ENCODE measurements at places on chromosomes 12 and 14.

DNA sequence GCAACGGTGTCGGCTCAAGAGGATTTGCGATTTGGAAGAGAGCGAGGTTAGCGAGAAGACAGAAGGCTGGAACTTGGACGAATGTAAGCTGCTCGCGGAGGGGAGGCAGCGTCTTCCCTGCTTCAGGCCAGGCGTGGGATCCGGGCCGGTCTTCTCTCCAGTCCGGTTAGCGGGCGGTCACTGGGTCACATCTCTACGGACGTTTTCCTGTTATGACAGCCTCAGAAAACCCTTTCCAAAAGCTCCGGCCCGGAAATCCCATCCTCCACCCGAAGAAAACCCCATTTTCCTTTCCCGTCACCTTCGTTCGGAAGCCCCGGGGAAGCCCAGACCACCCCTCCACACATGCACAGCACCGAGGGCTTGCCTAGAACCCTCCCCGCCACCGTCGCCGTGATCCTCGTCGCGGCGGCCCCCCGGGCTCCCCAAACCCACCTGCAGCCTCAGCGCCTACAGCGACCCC is 268 bp downstream of the NDUFB1 start:
- peak overlapping the region; percentile 100 for H3K27ac ChIP-seq
- peak; percentile 30 for DNase-seq
- peaks cover 11% of the 10 kb centered on the region for H3K36me3 ChIP-seq
- peak overlapping the region; percentile 100 for H3K4me3 ChIP-seq
- H3K27me3 ChIP-seq = no peaks in the 10 kb centered on the region

DNA sequence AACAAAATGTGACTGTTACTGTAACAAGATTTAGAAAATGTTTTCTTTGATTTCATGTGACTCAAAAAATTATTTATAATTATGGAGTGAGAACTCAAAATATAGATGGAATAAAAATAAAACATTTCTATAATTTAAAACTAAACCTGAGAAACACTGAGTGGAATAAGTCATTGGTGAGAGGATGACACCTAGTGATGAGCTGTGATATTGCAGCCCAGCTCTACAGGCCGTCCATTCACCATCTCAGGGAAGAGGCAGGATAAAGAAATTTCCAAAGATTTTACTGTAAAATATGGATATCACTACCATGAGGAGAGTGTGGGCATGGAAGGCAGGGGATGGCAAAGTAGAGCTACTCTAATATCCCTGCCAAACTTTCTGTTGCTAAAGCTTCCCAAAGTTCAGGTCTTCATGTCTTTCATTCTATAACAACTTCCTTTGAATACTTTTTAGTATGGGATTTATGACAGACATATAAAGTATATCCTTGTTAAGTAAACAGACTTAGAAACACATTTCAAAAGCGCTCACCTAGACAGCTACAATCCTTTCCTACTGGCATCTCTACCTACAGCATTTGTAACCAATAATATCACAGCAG is 308.0 kb downstream of the ITPR2 start:
- H3K27ac ChIP-seq = no peak overlapping the region
- H3K4me3 ChIP-seq = no peak overlapping the region
- peaks cover 7% of the 10 kb centered on the region for H3K4me1 ChIP-seq
- no peaks in the 10 kb centered on the region for H3K27me3 ChIP-seq
- DNase-seq = no peak

DNA sequence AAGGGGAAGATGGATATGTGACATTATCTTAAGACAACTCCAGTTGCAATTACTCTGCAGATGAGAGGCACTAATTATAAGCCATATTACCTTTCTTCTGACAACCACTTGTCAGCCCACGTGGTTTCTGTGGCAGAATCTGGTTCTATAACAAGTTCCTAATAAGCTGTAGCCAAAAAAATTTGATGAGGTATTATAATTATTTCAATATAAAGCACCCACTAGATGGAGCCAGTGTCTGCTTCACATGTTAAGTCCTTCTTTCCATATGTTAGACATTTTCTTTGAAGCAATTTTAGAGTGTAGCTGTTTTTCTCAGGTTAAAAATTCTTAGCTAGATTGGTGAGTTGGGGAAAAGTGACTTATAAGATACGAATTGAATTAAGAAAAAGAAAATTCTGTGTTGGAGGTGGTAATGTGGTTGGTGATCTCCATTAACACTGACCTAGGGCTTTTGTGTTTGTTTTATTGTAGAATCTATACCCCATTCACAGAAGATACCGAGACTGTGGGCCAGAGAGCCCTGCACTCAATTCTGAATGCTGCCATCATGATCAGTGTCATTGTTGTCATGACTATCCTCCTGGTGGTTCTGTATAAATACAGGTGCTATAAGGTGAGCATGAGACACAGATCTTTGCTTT is 36.9 kb downstream of the PSEN1 start:
- H3K4me3 ChIP-seq = no peak overlapping the region
- no peaks in the 10 kb centered on the region for H3K27me3 ChIP-seq
- H3K27ac ChIP-seq = no peak overlapping the region

GRCh38 chr14:55926007-55926406 is 192.2 kb upstream of the PELI2 start:
- no peak overlapping the region for H3K4me3 ChIP-seq
- DNase-seq = no peak
- H3K27ac ChIP-seq = no peak overlapping the region
- H3K4me1 ChIP-seq = peaks cover 2% of the 10 kb centered on the region

GRCh38 chr12:3564861-3565260 is 73.9 kb downstream of the PRMT8 start:
- H3K27ac ChIP-seq = no peak overlapping the region
- H3K4me3 ChIP-seq = no peak overlapping the region
- no peaks in the 10 kb centered on the region for H3K36me3 ChIP-seq

DNA sequence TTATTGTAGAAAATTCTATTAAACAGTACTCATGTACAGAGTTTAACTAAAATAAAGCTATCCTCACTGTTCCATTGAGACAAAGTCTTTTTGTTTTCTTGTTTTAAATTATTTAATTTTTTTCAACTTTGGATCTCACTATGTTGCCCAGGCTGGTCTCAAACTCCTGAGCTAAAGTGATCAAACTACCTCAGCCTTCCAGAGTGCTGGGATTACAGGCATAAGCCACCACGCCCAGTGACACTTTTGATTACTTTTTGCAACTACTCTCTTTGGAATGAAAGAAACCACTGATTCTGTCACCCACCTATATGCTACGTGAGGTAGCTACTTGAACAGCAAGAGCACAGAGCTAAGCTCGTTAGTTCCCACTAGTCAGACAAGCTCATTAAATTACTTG is 17.1 kb downstream of the ZFC3H1 start:
- H3K36me3 ChIP-seq = peaks cover 24% of the 10 kb centered on the region
- H3K27ac ChIP-seq = no peak overlapping the region
- H3K4me1 ChIP-seq = peaks cover 10% of the 10 kb centered on the region
- DNase-seq = no peak
- no peak overlapping the region for H3K4me3 ChIP-seq
- no peaks in the 10 kb centered on the region for H3K27me3 ChIP-seq

DNA sequence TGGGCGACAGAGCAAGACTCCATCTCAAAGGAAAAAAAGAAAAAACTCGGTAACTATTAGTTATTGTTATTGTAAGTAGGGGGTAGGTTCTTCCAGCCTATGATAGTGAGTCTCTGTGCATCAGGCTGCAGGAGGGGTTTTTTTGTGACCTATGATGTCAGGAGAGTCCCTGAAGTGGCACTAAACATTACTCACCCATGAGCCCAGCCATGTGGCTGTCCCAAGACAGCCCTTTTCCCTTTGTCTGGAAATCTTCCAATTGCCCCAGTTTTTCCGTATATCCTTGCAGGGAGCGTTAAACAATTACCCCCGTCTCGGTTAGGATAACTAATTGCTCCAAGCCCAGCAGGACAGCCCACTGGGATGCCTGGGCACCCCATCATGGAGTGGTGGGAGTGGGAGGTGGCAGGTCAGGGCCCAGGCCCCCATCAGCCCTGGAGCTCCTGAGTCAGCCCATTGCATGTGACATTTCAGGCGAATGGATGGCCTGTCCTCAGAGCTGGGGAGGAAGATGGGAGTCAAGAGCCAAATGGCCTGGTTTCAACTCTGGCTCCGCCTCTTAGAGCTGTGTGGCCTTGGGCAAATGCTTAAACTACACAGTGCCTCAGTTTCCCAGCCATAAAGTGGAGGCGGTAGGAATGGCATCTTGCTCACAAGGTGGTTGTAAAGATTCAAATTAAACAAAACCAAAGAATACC is 16.4 kb downstream of the PHETA1 start:
- H3K4me3 ChIP-seq = no peak overlapping the region
- H3K27me3 ChIP-seq = no peaks in the 10 kb centered on the region
- no peak for DNase-seq

- DNase-seq = no peak
- H3K4me1 ChIP-seq = peaks cover 16% of the 10 kb centered on the region
- H3K36me3 ChIP-seq = no peaks in the 10 kb centered on the region
- H3K27ac ChIP-seq = no peak overlapping the region
Measured at GRCh38 chr12:77578466-77579220, 252.1 kb upstream of the NAV3 start.

DNA sequence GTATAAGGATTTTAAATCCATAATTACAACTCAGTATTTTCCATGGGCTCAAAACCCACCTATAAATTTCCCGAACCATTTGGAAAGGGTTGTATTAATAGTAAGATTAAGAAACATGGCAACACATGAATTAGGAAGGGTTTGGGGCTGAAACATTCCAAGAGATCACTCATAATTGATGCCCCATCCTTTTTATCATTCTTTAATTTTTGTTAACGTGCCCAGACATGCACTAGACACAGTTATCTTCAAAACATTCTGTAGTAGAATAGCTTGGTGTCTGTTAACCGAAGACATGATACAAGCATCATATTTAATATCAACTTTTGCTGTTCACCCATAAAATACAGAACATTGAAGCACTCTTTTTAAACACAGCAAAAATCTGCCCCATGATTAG is 106.8 kb upstream of the FRMD6 start:
- H3K36me3 ChIP-seq = no peaks in the 10 kb centered on the region
- H3K4me3 ChIP-seq = no peak overlapping the region
- no peak for DNase-seq

GRCh38 chr12:112528521-112528920 is 109.8 kb downstream of the PTPN11 start:
- H3K36me3 ChIP-seq = no peaks in the 10 kb centered on the region
- no peak overlapping the region for H3K4me3 ChIP-seq
- H3K27me3 ChIP-seq = peaks cover 5% of the 10 kb centered on the region
- no peak for DNase-seq
- no peaks in the 10 kb centered on the region for H3K4me1 ChIP-seq

DNA sequence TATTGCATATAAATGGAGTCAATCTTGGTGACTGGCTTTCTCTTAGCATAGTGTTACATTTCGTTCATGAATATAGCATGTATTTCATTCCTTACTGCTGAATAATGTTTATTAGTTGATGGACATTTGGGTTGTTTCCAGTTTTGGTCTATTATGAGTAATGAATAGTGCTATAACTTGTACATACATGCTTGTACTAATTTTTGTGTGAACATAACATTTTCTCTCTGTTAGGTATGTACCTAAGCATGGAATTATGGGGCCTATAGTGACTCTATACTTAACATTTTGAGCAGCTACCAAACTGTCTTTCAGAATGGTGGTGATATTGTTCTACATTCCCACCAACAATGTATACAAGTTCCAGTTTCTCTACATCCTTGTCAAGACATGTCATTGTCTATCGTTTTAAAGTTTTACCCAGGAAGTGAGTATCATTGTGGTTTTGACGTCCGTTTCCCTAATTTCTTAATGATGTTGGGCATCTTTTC is 23.1 kb downstream of the ATP2A2 start:
- DNase-seq = no peak
- peaks cover 43% of the 10 kb centered on the region for H3K36me3 ChIP-seq
- H3K27ac ChIP-seq = peak overlapping the region; percentile 47
- no peaks in the 10 kb centered on the region for H3K27me3 ChIP-seq
- peaks cover 8% of the 10 kb centered on the region for H3K4me1 ChIP-seq

- H3K36me3 ChIP-seq = peaks cover 5% of the 10 kb centered on the region
- no peaks in the 10 kb centered on the region for H3K4me1 ChIP-seq
- no peak for DNase-seq
- H3K27ac ChIP-seq = no peak overlapping the region
Measured at GRCh38 chr12:95553197-95553943, 2.1 kb upstream of the USP44 start.

- H3K4me3 ChIP-seq = peak overlapping the region; percentile 99
- H3K36me3 ChIP-seq = peaks cover 3% of the 10 kb centered on the region
- no peaks in the 10 kb centered on the region for H3K27me3 ChIP-seq
- H3K4me1 ChIP-seq = peaks cover 45% of the 10 kb centered on the region
- peak; percentile 77 for DNase-seq
- H3K27ac ChIP-seq = peak overlapping the region; percentile 100
Measured at GRCh38 chr12:53006810-53007309, 604 bp downstream of the EIF4B start.

DNA sequence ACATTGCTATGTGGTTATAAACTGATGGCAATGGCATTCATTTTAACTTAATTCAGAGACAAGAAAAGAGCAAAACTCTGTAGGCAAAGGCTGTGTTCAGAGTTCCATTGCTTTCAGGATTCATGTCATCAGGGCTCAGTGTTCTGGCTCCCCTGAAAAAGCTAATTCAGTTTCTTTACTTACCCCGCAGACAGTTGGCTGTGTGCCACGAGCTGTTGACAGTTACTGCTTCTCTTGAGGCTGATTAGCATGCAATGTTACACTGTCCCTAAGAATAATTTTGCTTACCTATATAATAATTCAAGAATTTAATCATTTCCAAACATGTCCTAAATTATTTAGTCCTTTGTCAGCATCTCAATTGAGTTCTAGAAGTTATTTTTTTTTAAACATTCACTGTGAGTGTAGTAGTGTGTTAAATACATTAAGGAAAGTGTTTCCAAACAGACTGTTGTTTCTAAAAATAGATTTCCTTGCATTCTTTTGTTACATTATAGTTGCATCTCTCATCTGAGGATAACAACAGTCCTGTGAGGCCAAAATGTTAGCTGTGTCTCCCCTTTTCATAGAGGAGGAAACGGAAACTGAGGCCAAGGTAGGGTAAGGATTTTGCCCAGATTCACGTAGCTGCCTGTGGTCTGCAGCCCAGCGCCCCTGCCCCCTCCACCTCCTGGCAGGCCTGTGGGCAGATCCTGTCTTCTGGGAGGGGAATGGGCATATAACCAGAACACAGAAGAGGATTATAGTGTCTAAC is 98.6 kb downstream of the PELI2 start:
- H3K4me1 ChIP-seq = peaks cover 6% of the 10 kb centered on the region
- no peaks in the 10 kb centered on the region for H3K36me3 ChIP-seq
- no peak overlapping the region for H3K27ac ChIP-seq
- no peak for DNase-seq

DNA sequence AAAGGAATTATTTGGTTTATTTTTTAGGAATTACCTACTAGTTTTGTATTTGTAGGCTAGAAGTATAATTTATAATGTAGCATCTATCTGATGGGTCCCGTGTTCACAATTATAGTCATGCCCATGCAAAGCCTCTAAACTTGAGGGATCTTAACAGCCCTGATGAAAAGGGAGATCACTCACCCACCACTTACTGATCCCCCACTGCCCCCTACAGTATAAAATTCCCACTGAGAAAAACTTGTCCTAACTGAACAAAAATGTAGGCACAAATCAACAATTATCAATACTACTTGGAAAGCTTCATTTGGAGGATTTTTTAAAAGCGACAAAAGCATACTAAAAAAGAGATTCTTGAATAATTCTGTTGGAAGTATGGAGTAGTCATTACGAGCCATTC is 21.0 kb downstream of the WIF1 start:
- H3K4me3 ChIP-seq = no peak overlapping the region
- H3K36me3 ChIP-seq = no peaks in the 10 kb centered on the region
- peaks cover 5% of the 10 kb centered on the region for H3K27me3 ChIP-seq
- peaks cover 18% of the 10 kb centered on the region for H3K4me1 ChIP-seq

GRCh38 chr12:110269622-110270124 is 11.4 kb upstream of the ATP2A2 start:
- peak overlapping the region; percentile 86 for H3K27ac ChIP-seq
- no peaks in the 10 kb centered on the region for H3K27me3 ChIP-seq
- peaks cover 50% of the 10 kb centered on the region for H3K4me1 ChIP-seq
- no peaks in the 10 kb centered on the region for H3K36me3 ChIP-seq
